Activated CD4-positive, alpha-beta T cell treated with anti-CD3 and anti-CD28 coated beads for 24 hours (primary cell): ENCODE measurements at places on chromosomes 6 and 20.

DNA sequence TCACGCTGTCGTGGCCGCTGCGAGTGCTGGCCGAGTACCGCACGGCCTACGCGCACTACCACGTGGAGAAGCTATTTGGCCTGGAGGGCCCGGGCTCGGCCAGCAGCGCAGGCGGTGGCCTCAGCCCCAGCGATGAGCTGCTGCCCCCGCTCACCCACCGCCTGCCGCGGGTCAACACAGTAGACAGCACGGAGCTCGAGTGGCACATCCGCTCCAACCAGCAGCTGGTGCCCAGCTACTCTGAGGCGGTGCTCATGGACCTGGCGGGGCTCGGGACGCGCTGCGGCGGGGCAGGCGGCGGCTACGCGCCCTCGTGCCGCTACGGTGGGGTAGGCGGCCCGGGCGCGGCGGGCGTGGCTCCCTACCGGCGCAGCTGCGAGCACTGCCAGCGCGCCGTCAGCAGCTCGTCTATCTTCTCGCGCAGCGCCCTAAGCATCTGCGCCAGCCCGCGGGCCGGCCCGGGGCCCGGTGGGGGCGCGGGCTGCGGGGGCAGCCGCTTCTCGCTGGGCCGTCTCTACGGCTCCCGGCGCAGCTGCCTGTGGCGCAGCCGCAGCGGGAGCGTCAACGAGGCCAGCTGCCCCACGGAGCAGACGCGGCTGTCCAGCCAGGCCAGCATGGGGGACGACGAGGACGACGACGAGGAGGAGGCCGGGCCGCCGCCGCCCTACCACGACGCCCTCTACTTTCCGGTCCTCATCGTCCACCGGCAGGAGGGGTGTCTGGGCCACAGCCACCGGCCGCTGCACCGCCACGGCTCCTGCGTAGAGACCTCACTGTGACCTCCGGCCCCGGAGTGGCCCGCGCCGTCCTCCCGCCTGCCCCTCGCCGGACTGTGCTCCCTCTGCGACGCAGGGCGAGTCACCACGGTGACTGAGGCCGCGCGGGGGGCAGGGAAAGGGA lies 5.7 kb downstream of the TMEM151B start:
- DNase-seq = no peak

GRCh38 chr6:33197431-33198048 lies 2.9 kb downstream of the RXRB start:
- DNase-seq = no peak

DNA sequence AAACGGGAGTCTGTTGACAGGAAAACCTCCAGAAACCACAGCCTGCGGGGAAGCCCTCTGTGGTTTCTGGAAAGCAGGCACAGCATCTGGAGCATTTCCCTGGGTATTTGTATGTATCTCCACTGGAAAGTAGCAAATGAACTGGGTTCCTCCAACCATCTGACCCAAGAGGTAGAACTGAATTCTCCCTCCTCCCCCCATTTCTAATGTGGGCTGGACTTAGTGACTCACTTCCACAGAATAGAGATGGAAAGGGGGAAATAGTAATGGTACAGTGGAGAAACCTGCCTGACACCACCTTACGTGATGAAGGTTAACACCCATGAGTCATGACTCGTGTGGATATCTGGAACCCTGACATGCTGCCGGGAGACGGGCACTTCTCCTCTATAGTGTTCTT lies 51.9 kb upstream of the XRN2 start:
- no peak for DNase-seq

DNA sequence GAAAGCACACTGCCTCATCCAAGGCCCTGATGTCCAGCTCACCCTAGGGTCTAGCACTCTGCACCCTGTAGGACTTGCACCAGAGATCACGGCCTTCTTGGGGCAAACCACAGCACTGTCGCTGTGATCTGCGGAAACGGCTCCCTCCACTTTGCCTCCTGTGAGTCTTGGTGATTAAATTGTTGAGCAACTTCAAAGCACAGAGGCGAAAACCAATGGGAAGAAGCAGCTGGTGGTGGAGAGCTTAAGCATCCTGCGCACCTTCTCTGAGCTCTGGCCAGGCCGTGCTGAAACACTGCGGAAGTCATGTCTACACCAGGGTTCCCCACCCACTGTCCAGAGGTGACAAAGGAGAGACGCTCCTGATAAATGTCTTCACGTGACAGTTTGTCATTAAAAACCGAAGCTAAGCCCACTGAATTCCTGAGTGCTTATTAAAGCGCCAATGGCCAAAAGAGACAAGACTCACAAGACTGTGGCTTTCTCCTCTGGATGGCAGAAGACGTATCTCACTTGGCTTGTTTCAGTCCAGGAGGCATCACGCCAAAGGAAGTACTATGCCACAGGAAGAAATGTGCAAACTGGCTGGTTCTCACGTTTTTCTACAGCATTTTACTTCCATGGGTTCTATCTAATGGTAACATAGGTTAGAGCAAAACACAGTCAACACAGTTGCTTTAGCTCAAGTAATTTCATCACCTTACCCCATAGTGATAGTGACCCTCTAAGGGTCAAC lies 3.1 kb downstream of the RAMACL start:
- no peak for DNase-seq

GRCh38 chr20:38854654-38855066 lies 49.2 kb downstream of the PPP1R16B start:
- DNase-seq = no peak

GRCh38 chr20:2305946-2306345 lies 10.1 kb downstream of the TGM3 start:
- DNase-seq = no peak
